ENCODE measurements at places on chromosomes 12 and 14.

GRCh38 chr14:75361751-75362433, 65.9 kb upstream of the JDP2 start:
- DNase-seq: no peak

- no peak for DNase-seq
These were observed 490.7 kb downstream of the EGLN3 start for GRCh38 chr14:33460164-33460563.

DNA sequence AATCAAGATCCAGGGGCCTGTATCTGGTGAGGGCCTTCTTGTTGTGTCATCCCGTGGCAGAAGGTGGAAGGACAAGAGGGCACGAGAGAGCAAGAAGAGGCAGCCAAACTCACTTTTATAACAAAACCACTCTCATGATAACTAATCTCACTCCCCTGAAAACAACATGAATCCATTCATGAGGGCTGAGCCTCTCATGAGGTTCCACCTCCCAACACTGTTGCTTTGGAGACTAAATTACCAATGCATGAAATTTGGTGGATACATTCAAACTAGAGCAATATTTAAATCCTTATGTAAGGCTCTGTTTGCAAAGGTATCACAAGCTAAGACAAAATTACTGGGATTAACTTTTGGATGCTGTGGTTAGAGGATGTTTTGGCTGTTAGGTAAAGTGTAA, 470.1 kb upstream of the NOVA1 start:
- DNase-seq: no peak

DNA sequence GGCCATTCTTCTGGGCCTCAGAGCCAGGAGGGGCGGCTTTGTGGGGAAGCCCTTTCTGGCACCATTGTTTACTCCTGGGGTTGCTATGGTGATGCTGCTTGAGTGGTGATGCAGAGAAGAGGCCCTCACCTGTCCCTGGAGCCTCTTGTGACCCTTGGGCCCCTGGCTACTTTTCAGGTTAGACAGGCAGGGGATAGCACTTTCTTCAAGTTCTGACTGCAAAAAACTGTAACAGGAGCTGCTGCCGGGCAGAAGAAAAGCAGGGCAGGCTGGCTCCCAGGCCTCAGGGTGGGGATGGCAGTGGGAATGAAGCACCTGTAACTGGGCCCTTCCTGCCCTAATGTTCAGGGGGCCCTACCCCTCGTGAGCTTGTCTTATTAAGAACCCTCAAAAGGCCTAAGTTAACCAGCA, at the start of gene TEX52:
TSS of gene TEX52 (minus strand) at position 19 of the 411 bp plus-strand sequence. CDS start at position 6, 13 bp downstream.
- no peak for DNase-seq

- DNase-seq: no peak
These were observed 5.1 kb downstream of the LHX5 start for GRCh38 chr12:113466454-113467141.

DNA sequence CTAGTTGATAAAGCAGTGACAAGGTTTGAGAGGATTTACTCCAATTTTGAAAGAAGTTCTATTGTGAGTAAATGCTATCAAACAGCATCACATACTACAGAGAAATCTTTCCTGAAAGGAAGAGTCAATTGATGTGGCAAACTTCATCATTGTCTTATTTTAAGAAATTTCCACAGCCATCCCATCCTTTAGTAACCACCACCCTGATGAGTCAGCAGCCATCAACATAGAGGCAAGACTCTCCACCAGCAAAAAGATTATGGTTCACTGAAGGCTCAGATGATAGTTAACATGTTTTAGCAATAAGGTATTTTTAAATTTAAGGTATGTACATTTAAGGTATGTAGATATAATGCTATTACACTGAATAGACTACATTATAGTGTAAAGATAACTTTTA, 122.1 kb upstream of the ARHGAP5 start:
- no peak for DNase-seq

- no peak for DNase-seq
These were observed 6.3 kb upstream of the ABHD12B start for GRCh38 chr14:50865391-50866076.

DNA sequence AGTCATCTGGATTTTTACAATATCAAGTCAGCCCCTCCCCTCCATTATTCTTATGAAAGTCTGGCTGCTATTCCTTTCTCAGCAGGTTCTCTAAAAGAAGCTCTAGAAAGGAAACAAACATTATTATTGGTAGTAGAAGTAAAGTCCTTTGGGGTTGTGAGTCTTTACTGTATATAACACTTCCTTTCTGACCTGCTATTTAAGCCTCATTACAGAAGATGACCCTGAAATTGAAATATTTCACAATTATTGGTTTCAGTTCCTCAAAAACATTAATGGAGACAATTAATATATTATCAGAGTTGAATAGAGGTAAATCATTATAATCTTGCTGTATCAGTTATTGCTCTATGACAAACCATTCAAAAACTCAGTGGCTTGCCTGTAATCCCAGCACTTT, 19.3 kb downstream of the PLEKHA5 start:
- no peak for DNase-seq

DNA sequence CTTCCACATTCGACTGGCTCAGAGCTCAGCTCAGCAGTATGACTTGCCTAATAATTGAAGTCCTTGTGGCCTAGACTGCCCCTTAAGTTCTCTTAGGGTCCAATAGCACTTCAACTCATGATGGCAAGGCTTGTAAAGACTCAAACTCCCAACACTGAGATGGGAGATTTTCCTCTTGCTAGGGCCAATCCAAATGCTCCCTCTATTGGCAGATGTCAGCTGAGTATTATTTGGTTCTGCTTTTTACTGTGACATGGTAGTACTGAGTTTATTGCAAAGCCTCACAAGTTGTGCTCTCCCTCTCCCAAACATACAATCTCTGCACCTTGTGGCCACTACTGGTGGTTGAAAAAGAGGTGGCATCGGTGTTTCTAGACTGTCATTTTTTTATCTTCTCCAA, 164.2 kb downstream of the ALG10 start:
- DNase-seq: no peak

- no peak for DNase-seq
These were observed 36.6 kb upstream of the KRT77 start for GRCh38 chr12:52739963-52740362.
